Right renal pelvis (tissue), 4 donors: ENCODE measurements at places on chromosomes 7 and 10. TPM values are rescaled to one million over a fixed set of nuclear protein-coding genes. Genes with fewer than 3 reads are reported as not detected.
A peak's percentile ranks its signal among the peaks of the same experiment; 100 is the strongest.

DNA sequence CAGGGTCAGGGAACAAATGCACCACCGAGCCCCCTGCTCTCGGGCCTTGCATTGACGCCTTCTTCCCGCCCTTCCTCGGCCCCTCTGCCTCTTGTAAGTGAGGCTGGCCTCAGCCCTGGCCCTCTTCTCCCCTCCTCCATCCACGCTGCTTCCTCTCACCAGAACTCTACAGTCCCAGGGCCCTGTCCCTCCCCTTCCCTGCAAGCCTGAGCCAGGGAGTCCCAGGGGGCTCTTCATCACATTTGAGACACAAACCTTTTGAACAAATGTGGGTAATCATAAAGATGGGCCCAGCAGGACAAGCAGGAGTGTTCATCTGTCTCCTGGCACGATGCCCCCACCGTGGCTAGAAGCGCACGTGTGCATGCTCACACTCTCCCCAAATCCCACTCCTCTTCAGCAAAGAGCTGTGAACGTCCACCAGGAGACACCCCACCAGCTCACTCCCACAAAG lies 57.7 kb downstream of the SLIT1 start:
- no peak for DNase-seq

The NRG3 gene
- polyA plus RNA-seq, result 14.3 TPM

The LARP4B gene
- 49.4 TPM for polyA plus RNA-seq

DNA sequence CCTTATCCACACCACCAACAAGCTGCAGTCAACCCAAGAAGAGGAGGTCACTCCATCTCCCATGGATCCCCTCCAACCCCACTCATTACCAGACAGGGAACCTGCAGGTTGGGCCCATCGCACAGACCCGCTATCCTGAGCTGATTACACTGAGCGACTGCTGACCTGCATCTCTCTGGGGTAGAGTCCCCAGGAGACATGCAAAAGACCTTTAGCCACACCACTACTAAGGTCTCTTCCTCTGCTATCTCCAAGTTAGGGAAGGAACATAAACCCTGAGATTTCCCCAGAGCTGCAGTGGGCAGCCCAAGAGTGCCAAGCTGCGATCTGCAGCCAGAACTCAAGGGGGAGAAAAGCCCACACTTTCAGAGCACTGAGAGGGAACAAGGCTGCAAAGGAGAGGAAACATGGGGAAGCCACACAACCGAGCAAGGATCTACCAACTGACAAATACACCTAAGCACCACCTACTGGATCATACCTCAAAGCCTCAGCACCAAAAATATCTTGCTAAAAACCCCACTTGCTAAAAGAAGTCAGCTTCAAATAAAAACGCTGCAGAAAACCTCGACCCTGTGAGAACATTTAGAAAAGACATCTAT lies 298.2 kb downstream of the SORCS1 start:
- DNase-seq, result no peak

GRCh38 chr7:105015390-105015965 lies 1.5 kb downstream of the KMT2E start:
- DNase-seq, result no peak

The CD36 gene
- polyA plus RNA-seq, result 35.0 TPM

DNA sequence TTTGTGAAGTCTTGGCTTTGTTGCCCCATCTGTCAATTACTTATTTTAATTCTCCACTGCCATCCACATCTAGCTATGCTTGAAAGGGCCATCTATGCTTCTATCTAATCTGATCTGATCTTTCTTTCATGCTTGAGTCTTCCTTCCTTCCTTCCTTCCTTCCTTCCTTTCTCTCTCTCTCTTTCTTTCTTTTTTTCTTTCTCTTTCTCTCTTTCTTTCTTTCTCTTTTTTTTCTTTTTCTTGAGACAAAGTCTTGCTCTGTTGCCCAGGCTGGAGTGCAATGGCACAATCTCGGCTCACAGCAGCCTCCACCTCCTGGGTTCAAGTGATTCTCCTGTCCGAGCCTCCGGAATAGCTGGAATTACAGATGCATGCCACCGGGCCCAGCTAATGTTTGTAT lies 11.3 kb downstream of the TFR2 start:
- no peak for DNase-seq

DNA sequence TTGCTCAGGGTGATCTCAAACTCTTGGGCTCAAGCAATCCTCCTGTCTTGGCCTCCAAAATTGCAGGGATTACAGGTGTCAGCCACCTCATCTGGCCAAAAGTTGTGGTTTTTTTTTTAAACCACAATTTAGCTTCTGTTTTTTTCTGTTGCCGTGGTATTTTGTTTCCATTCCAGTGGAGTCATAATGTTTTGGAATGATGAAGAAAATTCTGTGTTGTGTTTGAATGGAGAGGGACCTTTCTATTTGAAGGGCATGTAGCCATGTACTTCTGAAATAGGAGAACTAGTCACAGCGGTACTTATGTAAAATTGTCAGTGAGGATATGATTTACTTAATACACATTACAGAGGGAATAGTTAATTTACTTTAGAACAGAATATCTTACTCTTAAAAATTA lies 201.3 kb downstream of the ARL4A start:
- DNase-seq, result no peak

The MXI1 gene
- 47.1 TPM for polyA plus RNA-seq

GRCh38 chr7:31885171-31885570 lies 185.0 kb downstream of the PDE1C start:
- no peak for DNase-seq

DNA sequence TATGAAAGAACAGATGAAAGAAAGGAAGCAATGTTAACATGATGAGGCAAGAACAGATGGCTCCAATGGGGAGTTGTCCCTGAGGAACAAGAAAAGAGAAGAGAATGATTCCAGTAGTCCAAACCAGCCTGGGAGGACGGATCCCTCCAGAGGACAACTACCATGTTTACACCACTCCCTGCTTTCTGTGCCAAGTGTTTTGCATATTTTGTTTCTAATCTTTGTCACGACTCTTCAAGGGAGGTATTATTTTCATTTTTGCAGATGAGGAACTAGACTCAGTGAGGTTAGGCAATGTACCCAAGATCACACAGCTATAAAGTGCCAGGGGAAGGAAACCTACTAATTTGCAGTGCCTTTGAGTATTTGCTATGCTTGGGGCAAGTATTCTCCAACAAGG lies 116.2 kb downstream of the PARP12 start:
- DNase-seq, result no peak

GRCh38 chr7:152975076-152975475 lies 215.5 kb downstream of the ACTR3B start:
- DNase-seq, result no peak

DNA sequence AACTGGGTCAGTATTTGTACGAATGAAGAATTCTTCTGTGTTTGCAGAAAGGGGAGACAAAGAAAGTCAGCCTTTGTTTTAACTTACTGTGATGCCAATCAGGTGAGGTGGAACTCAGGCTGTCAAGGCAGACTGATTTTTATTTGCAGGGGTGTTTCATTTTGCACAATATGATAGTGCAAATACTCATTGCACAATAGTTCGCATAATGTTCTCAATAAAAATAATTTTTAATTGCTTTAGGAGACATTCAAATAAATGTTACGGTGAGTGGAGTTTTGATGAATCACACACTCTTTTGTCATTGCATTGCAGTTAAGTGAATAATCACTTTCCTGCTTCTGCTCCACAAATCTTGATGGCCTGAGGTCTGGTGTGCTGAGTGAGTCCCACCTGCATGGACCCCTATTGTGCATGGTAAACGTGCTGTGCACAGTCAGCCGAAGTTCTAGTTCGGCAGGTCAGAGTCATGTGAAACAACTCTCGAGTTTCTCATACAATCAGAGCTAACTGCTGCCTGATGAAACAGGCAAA lies 141.3 kb upstream of the FZD8 start:
- DNase-seq, result no peak

The NKX2-3 gene
- not detected for polyA plus RNA-seq

DNA sequence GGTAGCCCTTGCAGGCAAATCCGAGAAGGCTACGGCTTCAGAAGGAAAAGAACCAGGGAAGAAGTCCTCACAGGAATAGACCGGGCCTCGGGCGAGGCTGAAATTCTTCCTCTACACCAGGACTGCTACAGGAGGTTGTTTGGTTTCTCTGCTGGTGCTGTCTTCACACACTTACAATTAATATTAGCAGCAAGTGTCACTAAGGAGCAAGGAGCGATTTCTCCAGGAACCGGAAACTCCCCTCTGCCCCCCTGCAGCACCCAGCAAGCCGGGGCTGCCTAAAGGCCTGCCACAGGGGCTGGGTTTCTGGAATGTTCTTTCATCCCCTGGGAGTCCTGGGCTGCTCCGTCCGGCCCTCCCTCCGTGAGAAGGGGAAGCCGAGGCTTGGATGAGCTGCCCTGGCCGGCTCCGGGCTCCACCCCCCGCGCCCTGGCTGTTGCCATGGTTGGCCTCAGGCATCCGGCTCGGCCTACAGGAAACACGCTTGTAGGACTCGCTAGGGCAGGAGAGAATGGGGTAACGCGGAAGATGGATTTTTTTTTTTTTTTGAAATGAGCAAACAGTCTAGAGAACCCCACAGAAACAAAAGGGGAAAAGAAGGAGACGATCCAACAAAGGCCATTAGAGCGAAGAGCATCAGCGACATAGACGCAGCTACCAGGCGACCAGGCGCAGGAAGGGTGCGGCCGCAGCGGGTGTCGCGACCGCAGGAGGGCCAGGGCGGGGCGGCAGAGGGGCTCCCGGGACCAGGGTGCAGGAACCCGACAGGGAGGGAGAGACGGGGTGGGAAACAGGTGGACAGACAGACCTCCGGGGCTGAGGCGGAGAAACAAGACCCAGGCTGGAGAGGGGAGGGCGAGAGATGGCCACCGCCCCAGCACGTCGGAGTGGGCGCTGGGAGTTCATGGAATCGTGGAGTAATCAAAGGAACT lies 33.0 kb downstream of the EN2 start:
- no peak for DNase-seq

DNA sequence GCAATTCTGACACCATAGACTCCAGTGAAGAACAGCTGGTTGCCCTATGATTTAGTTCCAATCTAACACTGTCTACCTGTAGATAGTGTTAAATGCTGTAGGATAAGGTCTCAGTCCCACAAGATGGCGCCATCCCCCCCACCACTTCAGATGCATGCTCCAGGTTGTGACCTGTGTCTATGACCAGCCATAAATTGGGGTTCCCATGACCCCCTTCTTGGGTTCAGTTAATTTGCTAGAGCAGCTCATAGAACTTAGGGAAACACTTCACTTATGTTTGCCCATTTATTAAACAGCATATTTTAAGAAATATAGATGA lies 13.1 kb downstream of the CCSER2 start:
- no peak for DNase-seq

The PDE6C gene
- 0.33 TPM for polyA plus RNA-seq

DNA sequence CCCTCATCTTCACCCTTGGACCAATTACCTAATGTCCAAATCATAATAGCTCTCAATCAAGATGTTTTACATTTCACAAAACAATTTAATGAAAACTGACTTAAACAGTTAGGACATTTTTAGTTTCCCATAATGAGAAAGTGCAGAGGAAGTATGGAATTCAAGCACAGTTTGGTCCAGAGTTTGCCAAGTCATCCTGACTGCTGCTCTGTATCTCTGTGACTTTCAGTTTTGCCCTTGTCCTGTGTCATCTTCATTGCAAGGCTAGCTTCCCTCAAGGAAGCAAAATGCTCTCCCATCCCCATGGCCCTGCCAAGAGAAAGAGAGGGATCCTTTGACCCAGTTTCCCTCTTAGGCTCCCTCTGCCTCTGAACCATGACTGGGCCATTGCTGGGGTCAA lies 7.9 kb upstream of the PLEKHS1 start:
- no peak for DNase-seq

- no peak for DNase-seq
Observed at GRCh38 chr10:80200687-80201086, 4.7 kb downstream of the ANXA11 start.

GRCh38 chr7:27030393-27031050 lies 65.3 kb downstream of the HOXA1 start:
- DNase-seq, result no peak

GRCh38 chr10:53162856-53163255 lies 390.3 kb upstream of the MBL2 start:
- DNase-seq, result no peak

GRCh38 chr7:51430480-51431086 lies 114.0 kb upstream of the COBL start:
- DNase-seq, result peak; percentile 35

DNA sequence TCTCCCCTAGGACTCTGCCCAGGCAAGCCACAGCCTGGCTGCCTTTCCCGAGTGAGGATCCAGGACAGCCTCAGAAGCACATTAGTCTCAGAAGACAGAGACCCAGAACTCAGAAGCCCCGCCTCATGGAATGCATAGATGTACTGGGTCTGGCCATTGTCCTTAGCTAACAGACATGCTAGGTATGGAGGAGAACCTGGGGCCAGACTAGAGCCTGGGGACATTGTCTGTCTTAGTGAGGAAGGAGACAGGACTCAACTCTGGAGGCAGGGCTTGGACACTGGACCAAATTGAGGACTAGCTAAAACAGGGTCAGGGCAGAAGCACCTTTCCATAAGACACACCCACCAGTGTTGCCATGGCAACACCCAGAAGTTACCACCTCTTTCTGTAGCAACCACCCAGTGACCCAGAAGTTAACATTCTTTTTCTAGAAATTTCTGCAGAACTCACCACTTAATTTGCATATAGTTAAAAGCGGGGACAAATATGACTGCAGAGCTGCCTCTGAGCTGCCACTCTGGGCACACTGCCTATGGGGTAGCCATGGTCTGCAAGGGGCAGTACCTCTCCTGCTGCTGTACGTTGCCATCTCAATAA lies 27.5 kb downstream of the TLX1 start:
- no peak for DNase-seq

The FAM131B gene
- 3.0 TPM for polyA plus RNA-seq

DNA sequence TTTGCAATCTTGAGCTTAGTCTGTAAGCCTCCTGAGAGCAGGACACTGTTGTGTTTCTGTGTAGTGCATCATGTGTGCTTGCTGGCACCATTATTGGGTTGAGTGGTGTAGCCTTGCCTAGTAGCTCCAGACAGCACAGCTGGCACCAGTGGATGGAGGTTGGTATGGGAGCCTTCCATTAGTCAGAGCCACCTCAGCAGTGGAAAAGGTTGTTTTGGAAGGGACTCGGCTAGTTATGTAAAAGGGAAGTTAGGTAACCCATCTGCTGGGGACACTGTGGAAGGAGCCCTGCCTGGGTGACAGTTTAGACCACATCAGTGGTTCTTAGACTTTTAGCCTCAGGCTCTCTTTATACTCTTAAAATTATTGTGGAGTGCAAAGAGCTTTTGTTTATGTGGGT lies 16.3 kb downstream of the MINDY4 start:
- no peak for DNase-seq

GRCh38 chr10:131901181-131901829 lies 497 bp downstream of the PPP2R2D start:
- DNase-seq, result no peak

The RBM28 gene
- 39.9 TPM for polyA plus RNA-seq

DNA sequence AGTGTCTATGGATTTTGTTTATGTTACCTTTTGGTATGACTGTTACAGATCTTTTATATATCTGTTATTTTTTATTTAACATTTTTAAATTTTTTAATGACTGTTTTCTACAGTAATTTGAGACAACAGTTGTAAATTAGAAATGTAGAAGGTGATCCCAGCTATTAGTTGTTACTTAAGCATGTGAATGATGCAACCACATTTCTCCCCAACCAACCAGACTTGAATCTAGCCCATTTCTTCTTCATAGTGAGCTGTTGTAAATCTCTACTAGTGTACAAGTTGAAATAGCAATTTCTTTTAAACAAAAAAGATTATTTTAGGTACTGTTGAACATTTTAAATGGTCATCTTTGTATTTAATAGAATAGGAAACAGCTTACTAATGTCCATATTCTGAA lies 18.0 kb downstream of the TMEM106B start:
- no peak for DNase-seq
